Suppressor macrophage treated with lipopolysaccharide for 1 hour (primary cell): ENCODE measurements at places on chromosomes 5 and 9.

DNA sequence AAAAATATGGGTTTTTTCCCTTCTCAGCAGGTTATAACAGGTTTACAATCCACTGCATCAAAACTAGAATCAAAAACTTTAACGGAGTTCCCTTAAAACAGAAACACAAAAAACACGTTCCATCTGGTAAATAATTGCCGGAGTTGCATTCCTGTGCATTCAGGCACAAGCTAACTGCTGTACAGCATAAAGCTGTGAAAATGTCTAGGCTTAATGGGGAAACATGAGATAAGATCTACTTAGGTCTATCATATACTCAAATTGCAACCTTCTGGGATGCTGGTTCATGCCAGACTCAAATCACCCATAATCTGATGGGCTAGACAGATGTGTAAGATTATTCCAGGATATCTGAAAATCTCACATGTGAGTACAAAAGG lies 265.3 kb downstream of the DOCK8 start:
- DNase-seq: no peak

GRCh38 chr5:2335733-2336515 lies 415.6 kb downstream of the IRX2 start:
- no peak for DNase-seq

- DNase-seq: no peak
These were observed 630.6 kb downstream of the TLE1 start for GRCh38 chr9:81058782-81059181.

GRCh38 chr9:81320909-81321482 lies 368.4 kb downstream of the TLE1 start:
- no peak for DNase-seq
